ENCODE measurements at places on chromosomes 1 and 21. TPM values are rescaled to one million over a fixed set of nuclear protein-coding genes. Genes with fewer than 3 reads are reported as not detected.

OR2L8 gene
- not detected for total RNA-seq

TMPRSS15 gene
- total RNA-seq, result not detected

TMEM240 gene
- not detected for total RNA-seq

ZZZ3 gene
- 24.9 TPM for total RNA-seq

PPIAL4G gene
- not detected for total RNA-seq

TEX38 gene
- not detected for total RNA-seq

TMEM200B gene
- 1.4 TPM for total RNA-seq

NR5A2 gene
- total RNA-seq, result 0.60 TPM

NCAM2 gene
- not detected for total RNA-seq

- no peak for ATAC-seq
These were observed 1.2 kb downstream of the GAS5 start for GRCh38 chr1:173866413-173867115.

- ATAC-seq, result no peak
These were observed 95.3 kb downstream of the CASZ1 start for GRCh38 chr1:10701145-10701544.

GRCh38 chr1:107786203-107786845 is 178.7 kb downstream of the VAV3 start:
- no peak for ATAC-seq

- no peak for ATAC-seq
These were observed 8.5 kb downstream of the NUAK2 start for GRCh38 chr1:205312866-205313562.

- ATAC-seq, result no peak
These were observed 382.7 kb upstream of the DUSP10 start for GRCh38 chr1:222124602-222125001.

GRCh38 chr1:153291514-153291913 is 21.2 kb downstream of the PGLYRP3 start:
- no peak for ATAC-seq

DNA sequence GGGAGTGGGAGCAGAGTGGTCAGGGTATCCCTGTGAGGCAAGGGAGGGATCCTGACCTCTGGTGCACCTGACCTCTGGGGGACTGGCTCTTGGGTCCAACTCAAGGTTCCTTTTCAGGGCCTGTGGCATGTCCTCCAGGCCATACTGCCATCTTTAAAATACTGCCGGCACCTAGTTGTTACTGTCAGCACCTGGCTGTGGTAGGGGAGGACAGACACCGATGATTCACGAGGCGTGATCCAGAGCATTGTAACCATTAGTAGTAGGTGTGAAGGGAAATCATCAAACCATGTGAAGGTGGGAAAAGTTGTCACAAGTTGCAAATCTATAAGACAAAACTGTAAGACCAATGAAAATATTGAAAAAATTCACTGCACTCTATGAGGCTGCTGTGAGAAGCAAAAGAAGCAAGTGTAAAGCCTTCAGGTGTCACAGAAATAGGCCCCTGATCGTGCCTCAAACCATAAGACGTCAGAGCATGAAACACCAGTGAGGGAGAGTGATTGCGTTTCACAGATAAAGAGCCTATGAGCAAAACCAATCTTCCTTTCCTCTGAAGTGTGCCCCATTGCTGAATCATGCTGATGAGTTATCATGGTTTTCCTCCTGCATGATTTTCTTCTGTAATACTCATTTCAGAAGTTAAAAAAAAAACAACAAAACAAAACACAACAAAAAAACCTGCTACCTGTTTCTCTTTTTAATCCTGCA is 55.3 kb downstream of the CDC7 start:
- no peak for ATAC-seq

- peak; percentile 45 for ATAC-seq
These were observed 25.0 kb downstream of the CRYAA start for GRCh38 chr21:43193651-43194302.

DNA sequence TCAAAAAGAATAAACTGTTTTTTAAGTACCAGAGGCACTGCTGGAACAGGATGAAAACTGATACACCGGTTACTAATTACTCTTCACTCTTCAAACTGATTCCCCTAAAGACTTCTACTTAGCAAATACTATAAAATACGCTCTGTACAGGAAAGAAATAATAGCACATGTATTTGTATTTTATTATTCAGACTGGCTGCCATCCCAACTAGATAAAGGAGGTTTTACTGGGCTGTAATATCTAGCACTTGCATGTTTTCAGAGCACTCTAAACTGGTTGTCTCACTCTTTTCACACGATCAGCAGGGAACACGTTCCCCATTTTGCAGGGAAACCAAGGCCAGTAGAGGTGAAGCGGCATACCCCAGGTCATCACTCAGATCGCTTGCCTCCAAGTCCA is 9.2 kb downstream of the SMIM12 start:
- no peak for ATAC-seq

DNA sequence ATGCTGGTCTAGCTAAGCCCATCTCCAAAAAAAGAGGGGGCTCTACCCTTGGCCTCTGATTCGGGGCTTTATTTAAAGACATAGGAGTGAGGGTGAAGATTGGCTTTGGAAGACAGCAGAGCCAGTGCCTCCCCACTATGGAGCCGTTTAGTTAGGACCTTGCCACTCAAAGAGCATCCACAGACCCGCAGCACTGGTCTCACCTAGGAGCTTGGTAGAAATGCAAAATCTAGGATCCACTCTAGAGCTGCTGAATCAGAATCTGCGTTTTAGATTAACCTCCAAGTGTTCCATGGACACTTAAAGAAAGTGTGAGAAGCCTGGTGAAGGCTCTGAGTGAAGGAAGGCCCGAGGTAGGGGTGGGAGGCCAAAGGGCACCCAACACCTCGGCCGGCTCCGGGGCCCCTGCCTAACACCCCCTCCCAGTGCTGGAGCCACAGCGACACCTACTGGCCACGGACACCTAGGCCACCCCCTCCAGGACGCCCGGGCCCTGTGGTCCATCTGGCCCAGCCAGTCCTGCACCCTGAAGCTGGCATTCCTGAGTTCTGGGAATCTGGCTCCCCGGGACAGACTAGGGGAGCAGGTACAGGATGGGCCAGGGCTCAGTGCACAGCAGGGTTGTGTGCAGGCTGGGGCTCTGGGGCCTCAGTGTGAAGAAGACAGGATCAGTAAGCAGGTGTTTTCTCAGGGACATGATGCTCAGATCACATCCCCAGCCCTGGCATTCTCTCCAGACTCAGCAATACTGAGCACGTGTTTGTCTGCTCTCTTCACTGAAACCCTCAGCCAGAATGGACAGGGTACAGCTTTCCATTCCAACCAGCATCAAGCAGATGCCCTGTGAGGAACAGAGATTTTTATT is 79.2 kb downstream of the TMEM53 start:
- ATAC-seq, result peak; percentile 85

GRCh38 chr1:3645666-3646355 is 4.1 kb downstream of the WRAP73 start:
- ATAC-seq, result no peak

GRCh38 chr1:241615043-241615974 is 24.9 kb downstream of the CHML start:
- ATAC-seq, result no peak

GRCh38 chr1:199813198-199813597 is 214.3 kb upstream of the NR5A2 start:
- ATAC-seq, result no peak

- no peak for ATAC-seq
These were observed 10.9 kb downstream of the MYBPHL start for GRCh38 chr1:109295712-109296415.

GRCh38 chr1:192545896-192546521 is 29.6 kb upstream of the RGS1 start:
- ATAC-seq, result no peak

GRCh38 chr1:162548170-162548569 is 13.4 kb upstream of the UAP1 start:
- ATAC-seq, result peak; percentile 81

- no peak for ATAC-seq
These were observed 694 bp downstream of the ZBTB7B start for GRCh38 chr1:155003227-155003765.

- no peak for ATAC-seq
These were observed 2.6 kb upstream of the FCRLB start for GRCh38 chr1:161718559-161719324.

GRCh38 chr21:41024746-41025254 is 143.2 kb upstream of the BACE2 start:
- ATAC-seq, result no peak

DNA sequence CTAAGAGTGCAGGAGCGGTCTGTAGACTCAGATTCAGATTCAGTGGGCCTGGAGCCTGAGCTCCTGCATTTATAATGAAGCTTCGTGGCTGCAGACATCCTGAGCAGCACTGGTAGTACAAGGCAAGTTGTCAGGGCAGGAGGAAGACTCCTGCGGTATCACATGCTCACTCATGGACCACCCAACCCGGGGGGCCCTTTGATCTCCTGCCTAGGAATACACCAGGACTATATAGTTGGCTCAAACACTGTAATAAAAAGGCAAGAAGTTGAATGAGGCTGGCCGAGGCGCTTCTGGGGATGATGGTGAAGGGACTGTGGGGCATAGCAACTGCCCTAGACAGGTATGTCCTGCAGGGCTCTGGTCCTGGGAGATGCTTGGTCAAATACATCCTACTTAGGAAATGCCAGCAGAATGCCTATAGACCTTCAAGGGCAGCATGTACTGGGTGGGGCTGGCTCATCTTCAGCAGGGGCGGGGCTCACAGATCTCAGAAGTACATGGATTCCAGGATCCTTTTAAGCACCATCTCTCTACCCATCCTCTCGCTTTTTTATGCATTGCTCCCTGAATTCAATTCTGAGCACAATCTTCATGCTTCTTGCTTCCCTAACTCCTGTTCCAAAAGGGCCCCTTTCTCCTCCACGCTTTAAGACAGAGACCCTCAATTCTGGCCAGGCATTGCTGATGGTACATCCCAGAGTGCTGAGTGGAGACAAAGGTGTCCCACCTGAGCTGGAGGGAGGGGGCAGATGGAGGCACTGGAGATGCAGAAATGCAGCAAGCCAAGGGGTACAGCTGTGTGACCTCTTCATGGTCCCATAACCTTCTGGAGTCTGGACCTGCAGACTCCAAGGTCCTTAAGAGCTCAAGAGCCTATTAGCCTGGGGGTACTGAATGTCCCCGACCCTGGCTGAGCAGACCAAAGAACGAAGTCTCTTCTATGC is 2.1 kb upstream of the RAP1GAP start:
- no peak for ATAC-seq

- ATAC-seq, result no peak
These were observed 24.2 kb upstream of the PEX19 start for GRCh38 chr1:160309185-160309557.

GRCh38 chr1:24110642-24111261 is 1.2 kb downstream of the MYOM3 start:
- no peak for ATAC-seq

DNA sequence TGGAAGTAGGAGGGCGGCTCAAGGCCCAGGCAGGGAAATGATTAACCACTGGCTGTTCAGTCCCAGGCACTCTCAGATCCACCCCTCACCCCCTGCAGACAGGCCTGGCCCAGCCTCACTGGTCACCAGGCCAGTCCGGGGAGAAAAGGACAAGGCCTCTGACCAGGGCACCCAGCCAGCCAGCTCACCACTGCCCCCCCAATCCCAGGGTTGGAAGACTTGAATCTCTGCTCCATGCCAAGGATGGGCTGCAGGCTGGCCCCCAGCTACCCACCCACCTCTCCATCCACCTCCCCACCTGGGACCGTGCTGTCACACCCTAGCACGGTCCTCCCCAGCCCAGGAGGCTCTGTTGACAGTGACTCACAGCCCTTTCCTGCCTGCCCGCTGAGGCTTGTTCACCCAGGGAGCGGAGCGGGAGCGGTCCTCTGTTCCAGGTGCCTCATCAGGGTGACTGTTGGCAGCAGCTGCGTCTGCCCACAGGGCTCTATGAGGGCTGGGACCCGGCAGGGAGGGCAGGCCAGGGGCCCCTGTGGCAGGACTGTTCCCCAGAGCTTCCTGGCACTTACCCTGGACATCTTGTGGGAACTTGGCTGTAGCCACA is 2.2 kb downstream of the LAD1 start:
- ATAC-seq, result peak; percentile 87

- ATAC-seq, result no peak
These were observed 71.3 kb upstream of the LRRN2 start for GRCh38 chr1:204756811-204757210.

DNA sequence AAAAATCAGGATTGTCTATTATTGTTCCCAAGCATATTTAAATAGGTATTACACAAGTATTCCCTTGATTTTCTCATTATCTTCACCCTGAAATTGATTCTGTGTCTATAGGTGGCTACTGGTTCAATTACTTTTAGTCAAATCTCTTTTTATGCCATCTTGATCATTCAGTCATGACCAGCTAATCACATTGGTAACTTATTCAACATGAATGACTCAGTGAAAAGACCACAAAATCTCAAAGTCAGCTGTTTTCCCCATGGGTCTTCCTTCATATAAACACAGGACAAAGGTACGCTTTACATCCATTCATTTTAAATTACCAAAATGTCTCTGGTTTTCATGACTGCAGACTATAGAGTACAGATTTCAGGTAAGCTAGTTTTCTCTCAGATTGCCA is 23.7 kb upstream of the NRIP1 start:
- no peak for ATAC-seq

- peak; percentile 37 for ATAC-seq
These were observed 299 bp upstream of the PROX1 start for GRCh38 chr1:213987422-213987926.

DNA sequence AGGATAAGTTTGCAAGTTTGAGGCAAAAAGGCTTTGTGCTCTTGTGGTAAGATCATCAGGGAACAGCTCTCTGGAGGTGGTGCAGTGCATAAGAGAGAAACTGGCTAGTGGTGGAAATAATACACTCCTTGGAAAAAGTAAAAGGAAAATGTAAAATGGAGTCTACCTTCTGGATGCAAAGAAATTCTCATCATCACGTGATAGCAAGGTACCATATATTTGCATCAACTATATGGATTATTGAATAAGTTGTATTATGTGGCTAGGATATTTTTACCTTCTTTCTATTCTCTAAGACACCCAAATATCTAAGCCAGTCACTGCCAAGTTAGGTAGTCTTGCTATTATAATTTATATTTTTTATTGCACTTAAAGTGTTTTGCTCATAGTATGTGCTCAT is 14.0 kb upstream of the LRRC7 start:
- ATAC-seq, result no peak

DNA sequence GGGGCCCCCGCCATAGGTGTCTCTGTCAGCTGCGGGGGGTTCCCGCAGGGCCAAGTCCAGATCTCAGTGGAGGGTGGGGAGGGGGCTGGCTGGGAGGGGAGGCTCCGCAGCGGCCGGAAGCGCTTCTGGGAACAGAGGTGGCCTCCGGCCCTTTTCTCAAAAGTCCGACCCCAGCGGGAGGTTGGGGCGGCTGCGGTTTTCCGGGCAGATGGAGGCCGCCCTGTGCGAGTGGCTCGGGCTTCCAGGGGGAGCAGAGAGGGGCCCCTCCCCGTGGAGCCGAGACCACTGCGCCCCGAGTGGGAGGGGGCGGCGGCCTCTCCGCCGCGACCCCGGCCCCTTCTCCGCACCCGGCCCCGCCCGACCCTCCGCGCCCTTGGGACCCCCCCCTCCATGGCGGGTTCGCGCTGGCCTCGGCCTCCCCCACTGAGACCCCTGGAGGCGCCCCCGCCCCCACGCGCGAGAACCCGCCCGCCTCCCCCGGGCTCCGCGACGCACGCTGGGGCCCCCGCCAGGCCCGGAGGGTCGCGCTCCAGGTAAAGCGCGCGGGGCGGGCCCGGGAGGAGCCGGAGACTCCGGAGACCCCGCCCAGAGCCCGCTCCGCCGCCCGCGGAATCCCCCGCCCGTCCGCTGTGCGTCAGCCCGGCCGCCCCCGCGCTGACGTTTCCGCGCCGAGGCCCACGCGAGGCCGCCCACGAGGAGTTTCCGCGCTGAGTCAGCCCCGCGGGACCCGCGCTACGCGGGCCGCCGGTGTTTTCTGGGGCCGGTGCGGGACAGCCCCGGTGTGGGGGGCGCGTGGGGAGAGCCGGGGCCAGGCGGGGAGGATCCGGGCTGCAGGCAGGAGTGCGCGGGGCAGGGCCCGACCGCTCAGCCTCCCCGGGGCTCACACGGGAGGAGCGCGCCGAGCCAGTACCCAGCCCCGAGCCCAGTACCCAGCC is 5.2 kb downstream of the TNFRSF18 start:
- ATAC-seq, result peak; percentile 54

Data from esophagus mucosa (tissue), 1 donor.